ENCODE measurements at places on chromosomes 5 and 9.

- H3K27ac ChIP-seq = no peak overlapping the region
- no peaks in the 10 kb centered on the region for H3K4me1 ChIP-seq
- H3K27me3 ChIP-seq = no peaks in the 10 kb centered on the region
- no peak overlapping the region for H3K4me3 ChIP-seq
- no peak for DNase-seq
Observed at GRCh38 chr9:87670572-87671264, 55.2 kb upstream of the CTSL start.

DNA sequence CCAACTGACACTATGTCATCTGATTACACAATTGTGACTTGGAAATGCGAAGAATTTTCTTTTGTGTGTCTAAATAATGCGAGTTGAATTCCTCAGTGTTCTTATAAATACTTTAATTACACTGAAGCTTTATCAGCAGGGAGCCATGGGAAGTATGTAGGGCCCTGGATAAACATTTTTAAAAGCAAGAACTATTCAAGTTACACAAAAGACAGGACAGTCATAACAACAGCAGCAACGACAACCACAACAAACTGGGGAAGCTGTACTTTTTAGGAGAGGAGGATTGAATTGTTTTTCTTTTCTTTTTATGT lies 250.3 kb upstream of the ZNF608 start:
- no peak overlapping the region for H3K27ac ChIP-seq
- no peaks in the 10 kb centered on the region for H3K27me3 ChIP-seq
- no peaks in the 10 kb centered on the region for H3K36me3 ChIP-seq
- no peak overlapping the region for H3K4me3 ChIP-seq
- DNase-seq = no peak

GRCh38 chr5:139094154-139095131 lies 103.7 kb downstream of the SIL1 start:
- no peak overlapping the region for H3K4me3 ChIP-seq
- peaks cover 23% of the 10 kb centered on the region for H3K4me1 ChIP-seq

- H3K36me3 ChIP-seq = peaks cover 2% of the 10 kb centered on the region
- DNase-seq = no peak
- no peak overlapping the region for H3K27ac ChIP-seq
- H3K4me3 ChIP-seq = no peak overlapping the region
- peaks cover 7% of the 10 kb centered on the region for H3K4me1 ChIP-seq
Observed at GRCh38 chr9:114098021-114098935, 814 bp downstream of the KIF12 start.

GRCh38 chr9:35714579-35715252 lies 17.3 kb downstream of the TLN1 start:
- H3K4me3 ChIP-seq = no peak overlapping the region
- H3K4me1 ChIP-seq = peaks cover 18% of the 10 kb centered on the region
- peaks cover 53% of the 10 kb centered on the region for H3K36me3 ChIP-seq
- H3K27me3 ChIP-seq = no peaks in the 10 kb centered on the region
- DNase-seq = no peak

GRCh38 chr5:142615948-142616347 lies 69.9 kb downstream of the FGF1 start:
- H3K27ac ChIP-seq = no peak overlapping the region
- peaks cover 3% of the 10 kb centered on the region for H3K4me1 ChIP-seq
- H3K27me3 ChIP-seq = peaks cover 7% of the 10 kb centered on the region
- H3K4me3 ChIP-seq = no peak overlapping the region
- no peak for DNase-seq

- H3K4me1 ChIP-seq = no peaks in the 10 kb centered on the region
- no peaks in the 10 kb centered on the region for H3K36me3 ChIP-seq
- H3K27ac ChIP-seq = no peak overlapping the region
- no peak overlapping the region for H3K4me3 ChIP-seq
- no peak for DNase-seq
Observed at GRCh38 chr9:13181652-13182051, 97.8 kb downstream of the MPDZ start.

DNA sequence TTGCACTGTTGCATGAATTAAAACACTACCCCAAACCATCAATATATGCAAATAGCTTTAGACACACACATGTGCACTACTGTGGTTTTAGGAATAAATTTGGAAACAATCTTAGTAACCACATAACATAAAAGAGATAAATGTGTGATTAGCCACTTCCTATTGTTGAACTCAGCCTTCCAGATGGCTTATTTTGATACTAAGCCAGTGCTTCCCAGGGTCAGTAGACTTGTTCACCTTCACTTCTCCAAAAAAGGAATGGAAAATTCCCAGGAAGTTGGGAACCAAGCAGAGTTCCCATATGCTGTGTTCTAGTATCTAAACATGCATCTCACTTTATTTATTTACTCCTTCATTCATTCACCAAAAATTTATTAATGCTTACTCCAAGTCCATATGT lies 47.8 kb downstream of the SVEP1 start:
- no peak for DNase-seq
- H3K27ac ChIP-seq = no peak overlapping the region
- no peaks in the 10 kb centered on the region for H3K36me3 ChIP-seq
- no peak overlapping the region for H3K4me3 ChIP-seq
- no peaks in the 10 kb centered on the region for H3K4me1 ChIP-seq
- H3K27me3 ChIP-seq = peaks cover 2% of the 10 kb centered on the region

Data from memory B cell (primary cell).